ENCODE measurements at places on chromosomes 13 and 19. TPM values are rescaled to one million over a fixed set of nuclear protein-coding genes. Genes with fewer than 3 reads are reported as not detected.

Gene ZNF587
- polyA plus RNA-seq = 18.3 TPM

Gene PSG2
- polyA plus RNA-seq = 1.0 TPM

Gene PINLYP
- polyA plus RNA-seq = 1.8 TPM

Gene LTBP4
- polyA plus RNA-seq = 70.3 TPM

Gene CRTC1
- 1.4 TPM for polyA plus RNA-seq

Gene INSL3
- not detected for polyA plus RNA-seq

Gene VSTM2B
- polyA plus RNA-seq = not detected

Gene COLGALT1
- polyA plus RNA-seq = 89.0 TPM

Gene SRRM5
- polyA plus RNA-seq = 0.12 TPM

Gene CARS2
- polyA plus RNA-seq = 51.5 TPM

Gene STOML3
- polyA plus RNA-seq = not detected

Gene THSD1
- 7.9 TPM for polyA plus RNA-seq

Gene MRPS12
- 28.3 TPM for polyA plus RNA-seq

Gene SMIM17
- polyA plus RNA-seq = 0.17 TPM
